Transverse colon (tissue), 4 donors: ENCODE measurements at places on chromosomes 5 and 9.

DNA sequence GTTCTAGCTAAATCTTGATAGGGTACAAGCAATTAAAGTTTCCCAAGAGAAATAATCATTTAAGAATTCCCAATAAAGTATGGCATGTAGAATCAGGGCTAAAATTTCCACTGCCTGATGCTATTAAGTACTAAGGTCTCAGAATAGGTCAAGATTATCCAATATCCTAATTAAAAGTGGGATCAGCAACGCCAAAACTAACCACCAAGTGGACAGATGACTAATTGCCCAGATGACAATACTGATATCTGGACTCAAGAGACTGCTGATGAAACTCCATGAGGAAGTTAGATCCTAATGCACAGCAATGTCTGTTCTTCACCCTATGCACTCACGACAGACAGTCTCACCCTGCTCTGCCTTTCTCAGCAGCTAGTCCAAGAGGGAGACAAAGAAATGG is 14.3 kb downstream of the DEPDC1B start:
- no peak for DNase-seq

DNA sequence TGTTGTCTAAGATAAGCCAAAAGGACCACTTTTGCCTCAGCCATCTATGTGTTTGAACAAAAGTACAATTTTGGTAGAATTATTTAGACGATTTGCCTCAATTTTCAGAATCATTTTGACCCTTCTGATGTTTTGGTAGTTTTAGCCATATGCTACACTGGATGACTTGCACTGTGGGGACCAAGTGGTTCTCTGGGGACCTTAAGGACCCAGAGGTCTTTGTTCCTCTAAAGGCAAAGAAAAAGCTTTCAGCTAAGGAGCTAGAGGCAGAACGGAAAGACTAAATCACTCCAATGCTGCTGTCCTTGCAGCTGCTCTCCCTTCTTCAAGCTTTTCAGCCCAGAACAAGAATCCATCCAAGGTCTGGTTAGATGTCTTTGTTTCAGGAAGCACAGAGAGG is 51.0 kb upstream of the APC start:
- no peak for DNase-seq

DNA sequence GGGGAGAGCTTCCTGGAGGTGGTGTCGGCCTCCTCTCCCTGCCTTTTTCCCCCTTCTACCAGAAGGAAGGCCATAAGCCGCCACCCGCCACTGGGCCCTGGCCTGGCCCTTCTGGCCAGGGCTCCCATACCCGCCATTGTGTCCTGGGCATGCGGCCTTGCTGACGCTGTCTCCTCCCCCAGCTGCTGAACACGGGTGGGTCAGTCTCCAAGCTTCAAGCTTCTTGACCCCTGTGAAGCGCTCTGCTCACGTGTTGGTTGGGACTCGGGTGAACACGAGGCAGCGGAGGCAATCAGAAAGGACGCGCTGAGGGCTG is 24.2 kb upstream of the UBAC1 start:
- DNase-seq = no peak

GRCh38 chr5:135397084-135397483 is 1.9 kb downstream of the MACROH2A1 start:
- no peak for DNase-seq

GRCh38 chr5:77957931-77958521 is 181.9 kb upstream of the TBCA start:
- DNase-seq = no peak

GRCh38 chr9:101787891-101788290 is 49.4 kb upstream of the GRIN3A start:
- DNase-seq = no peak

GRCh38 chr5:1156033-1156753 is 44.3 kb upstream of the SLC12A7 start:
- DNase-seq = no peak

GRCh38 chr9:107932046-107932445 is 442.5 kb upstream of the KLF4 start:
- no peak for DNase-seq

GRCh38 chr9:106528158-106528557 is 334.8 kb upstream of the ZNF462 start:
- no peak for DNase-seq

DNA sequence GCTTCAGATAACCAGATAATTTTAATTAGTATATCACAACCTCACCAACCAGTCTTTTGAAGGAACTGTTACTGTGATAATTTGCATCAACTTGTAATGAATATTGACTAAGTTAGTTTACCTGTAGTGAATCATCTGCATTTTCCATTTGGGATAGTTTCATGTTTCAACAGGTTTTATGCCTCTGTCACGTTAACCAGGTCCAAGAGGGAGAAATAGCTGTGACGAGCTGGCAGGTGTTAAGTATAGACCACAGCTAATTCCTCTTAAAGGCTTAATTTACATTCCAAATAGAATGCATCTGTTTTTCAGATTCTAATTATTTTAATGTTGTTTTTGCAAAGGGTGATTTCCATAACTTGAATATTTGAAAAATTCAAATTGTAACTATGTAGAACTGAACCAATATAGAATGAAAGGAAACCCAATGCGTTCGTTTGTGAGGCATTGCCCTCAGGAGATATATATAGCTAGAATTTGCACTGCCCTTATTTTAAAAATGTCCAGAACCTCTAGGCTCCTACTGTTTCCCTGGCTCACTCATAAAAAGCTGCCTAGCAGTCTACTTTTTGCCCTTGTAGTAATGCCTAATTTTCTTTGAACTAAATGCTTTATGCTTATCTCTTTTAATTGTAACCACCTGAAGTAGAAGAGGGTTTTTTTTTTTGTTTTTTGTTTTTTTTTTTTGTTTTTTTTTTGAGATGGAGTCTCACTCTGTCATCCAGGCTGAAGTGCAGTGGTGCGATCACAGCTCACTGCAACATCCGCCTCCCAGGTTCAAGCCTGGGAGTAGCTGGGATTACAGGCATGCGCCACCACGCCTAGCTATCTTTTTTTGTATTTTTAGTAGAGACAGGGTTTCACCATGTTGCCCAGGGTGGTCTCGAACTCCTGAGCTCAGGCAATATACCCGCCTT is 270.5 kb downstream of the SMARCA2 start:
- no peak for DNase-seq

DNA sequence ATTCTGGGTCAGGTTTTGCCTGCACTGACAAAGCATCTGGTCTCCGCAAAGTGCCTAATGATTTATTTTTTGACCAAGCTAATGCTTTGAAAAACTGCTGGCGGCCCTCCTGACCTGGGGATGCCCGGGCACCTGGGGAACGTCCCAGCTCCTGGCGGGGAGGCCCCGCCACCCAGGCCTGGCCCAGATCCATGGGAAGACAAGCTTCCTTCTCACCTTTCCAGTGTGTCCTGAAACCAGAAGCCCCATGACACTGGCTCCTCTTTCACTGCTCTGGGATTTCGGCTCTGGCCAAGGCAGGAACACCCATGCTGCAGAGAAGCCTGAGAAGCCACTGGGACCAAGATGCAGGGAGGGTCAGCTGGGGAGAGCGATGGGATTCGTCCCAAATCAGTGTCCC is 144.1 kb downstream of the SEC61B start:
- DNase-seq = no peak

DNA sequence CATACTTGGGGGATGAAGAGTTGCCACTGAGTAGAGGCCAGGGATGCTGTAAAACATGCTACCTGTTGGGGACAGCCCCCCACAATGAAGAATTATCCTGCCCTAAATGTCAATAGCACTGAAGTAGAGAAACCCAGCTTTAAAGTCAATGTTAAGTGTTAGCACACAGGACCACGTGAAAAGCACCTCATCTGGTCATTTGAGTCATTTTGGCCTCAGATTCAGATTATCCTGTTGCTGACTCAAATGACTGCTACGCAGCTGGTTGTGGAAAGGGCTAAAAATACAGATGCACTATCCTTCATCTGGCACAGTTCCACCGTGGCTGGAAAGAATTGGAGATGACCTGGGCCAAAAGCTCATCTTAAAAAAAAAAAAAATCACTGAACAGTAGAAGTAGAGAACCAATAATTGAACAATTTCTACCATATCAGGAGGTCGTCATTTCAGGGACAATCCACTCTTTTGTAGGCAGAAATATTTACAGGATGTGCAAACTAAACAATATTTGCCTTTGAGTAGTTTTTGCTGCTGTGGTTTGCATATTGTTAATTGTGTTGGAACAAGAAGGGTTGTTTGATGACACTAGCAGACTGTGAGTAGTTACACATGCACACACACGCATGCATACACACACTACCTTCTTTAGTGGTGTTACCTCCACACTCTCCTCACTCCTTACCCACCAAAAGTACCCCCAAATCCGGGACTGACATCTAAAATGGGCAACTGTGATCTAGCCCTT is 195.3 kb upstream of the KLF9 start:
- DNase-seq = peak; percentile 21

- DNase-seq = no peak
Measured at GRCh38 chr5:55066277-55066676, 36.2 kb upstream of the GZMA start.

DNA sequence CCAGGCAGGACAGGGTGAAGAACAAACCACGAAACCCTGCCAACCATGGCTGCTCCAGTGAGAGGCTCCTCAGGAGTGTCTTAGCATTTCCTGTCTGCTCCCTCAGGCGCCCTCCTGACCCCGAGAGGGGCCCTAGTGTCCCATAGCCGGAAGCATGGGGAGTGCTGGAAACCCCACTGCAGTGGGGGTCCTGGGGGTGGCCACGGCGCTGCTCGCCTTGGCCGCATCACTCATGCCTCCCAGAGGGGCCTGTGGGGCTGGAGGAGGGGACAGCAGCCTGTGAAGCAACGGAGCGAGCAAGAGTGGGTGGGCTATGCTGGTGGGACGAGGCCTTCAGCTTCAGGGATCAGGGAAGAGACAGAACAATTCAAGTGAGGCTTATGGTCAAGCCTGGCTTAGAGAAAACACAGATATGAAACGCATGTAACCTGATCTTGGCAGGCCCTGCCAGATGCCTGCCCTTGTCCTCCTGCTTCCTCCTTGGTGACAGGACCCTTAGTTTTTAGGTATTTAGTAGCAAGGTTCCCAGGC is 219.1 kb downstream of the FANCC start:
- no peak for DNase-seq

DNA sequence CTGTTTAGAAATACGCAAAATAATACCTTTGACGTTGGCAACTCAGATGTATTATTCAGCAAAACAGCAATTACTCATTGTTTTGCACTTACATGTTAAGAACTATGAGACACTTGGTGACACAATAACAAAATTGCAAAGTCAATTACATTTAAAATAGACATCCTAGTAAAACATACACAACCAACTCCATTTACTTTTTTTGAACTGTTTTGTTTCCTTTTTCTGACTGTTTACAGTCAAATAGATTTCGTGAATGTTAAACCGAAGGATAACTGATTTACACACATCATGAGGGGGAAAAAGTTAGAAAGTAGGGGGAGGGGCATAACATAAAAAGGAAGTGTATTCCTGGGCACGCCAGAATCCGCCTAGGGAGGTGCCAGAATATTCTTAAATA is 220.1 kb downstream of the MEF2C start:
- DNase-seq = no peak

DNA sequence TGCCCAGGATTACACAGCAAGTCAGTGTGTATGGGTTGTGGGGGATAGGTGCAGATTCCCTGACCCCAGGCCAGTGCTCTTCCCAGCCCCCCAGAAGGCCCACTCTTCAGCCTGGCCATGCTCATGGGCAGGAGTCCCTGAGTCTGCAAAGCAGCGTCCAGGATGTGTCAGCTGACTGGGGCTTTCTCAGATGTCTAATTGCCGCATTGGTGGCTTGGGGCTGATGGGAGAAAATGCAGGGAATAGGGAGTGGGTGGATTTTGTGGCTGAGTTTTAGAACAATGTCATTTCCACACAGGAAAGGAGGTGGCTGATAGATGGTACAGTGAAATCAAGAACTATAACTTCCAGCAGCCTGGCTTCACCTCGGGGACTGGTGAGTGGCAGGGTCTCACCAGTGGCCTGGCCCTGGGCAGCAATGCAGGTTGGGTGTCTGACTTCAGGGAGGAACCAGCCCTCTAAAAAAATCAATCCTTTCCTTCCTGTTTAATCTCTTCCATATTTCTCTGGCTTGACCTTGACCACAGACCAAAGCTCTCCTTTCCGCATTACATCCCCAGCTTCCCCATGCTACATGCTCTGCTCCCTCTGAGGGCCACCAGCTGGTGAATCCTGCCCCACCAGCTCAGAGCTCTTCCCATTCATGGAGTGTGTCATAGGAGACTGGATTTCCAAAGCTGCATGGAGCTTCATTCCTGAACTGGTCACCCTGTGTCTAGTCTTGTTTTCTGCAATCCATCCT is 14.2 kb downstream of the GLIPR2 start:
- DNase-seq = no peak

DNA sequence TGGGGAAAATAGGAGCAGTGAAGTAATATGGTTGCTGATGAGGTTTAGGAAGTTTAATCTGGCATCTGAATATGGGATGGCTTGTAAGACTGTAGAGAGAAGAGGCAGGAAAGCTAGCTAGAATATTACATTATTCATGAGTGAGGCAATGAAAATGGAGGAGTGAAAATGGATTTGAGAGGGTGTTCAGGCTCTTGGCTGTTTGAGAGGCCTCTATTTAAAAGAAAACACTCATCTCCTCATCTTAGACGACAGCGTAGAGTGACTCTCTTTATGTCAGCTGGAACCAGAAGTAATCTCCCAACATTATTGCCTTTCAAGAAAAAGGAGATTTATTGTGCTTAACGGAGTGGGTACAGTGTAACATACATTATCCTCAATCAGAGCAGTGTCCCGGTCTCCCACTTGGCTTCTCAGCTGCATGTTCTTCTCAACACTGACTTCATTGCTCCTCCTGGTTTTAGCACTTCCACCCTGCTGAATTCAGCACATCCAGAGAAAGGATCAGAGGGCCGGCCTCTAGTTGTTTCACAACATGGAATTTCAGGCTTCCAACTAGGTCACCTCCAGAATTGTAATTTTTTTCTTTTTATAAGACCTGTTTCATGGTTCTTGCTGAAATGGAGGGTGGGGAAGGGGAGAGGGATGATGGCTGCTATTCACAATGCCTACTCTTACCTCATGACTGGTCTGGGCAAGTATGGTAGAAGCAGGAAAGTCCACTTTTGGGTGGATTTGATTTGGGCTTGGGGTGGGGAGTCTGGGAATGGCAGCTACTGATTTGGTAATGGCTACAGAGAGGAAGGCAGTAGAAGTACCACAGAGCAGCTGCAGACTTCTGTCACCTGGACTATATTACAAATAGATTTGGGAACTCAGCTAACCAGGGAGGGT is 52.9 kb upstream of the KIAA1958 start:
- no peak for DNase-seq

- DNase-seq = no peak
Measured at GRCh38 chr9:10843151-10843550, 230.3 kb upstream of the PTPRD start.

DNA sequence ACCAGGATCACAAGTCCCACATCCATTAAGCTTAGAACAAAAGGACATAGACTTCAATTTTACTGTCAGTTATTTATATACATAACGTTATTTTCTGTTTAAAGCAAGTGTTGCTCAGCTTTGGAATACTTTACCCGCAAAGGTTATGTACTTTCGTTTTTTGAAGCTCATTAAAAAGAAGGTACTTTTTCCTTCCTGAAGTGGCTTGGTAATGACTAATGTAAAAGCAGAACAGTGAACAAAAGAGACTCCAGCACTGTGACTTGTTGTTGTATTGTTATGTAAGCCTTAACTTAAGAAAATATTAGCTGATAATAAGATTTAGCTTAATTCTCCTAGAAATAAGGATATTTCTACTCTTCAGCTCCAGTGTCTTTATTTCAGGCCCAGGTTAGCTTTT is 97.3 kb upstream of the SLCO6A1 start:
- DNase-seq = no peak
